CD14-positive monocyte (primary cell): ENCODE measurements at places on chromosomes 2 and 18.

GRCh38 chr2:158835431-158835830 lies 40.3 kb downstream of the DAPL1 start:
- no peak for DNase-seq

DNA sequence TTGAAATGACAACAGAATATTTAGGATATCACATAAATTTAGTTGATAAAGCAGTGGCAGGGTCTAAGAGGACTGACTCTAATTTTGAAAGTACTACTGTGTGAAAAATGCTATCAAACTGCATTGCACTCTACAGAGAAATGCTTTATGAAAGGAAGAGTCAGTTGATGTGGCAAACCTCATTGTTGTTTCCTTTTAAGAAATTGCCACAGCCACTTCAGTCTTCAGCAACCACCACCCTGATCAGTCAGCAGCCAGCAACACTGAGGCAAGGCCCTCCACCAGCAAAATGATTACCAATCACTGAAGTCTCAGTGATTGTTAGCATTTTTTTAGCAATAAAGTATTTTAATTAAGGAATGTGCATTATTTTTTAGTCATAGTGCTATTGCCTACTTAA lies 488.7 kb upstream of the SLC39A10 start:
- no peak for DNase-seq

- no peak for DNase-seq
Measured at GRCh38 chr18:48788373-48788772, 162.4 kb downstream of the SMAD7 start.

DNA sequence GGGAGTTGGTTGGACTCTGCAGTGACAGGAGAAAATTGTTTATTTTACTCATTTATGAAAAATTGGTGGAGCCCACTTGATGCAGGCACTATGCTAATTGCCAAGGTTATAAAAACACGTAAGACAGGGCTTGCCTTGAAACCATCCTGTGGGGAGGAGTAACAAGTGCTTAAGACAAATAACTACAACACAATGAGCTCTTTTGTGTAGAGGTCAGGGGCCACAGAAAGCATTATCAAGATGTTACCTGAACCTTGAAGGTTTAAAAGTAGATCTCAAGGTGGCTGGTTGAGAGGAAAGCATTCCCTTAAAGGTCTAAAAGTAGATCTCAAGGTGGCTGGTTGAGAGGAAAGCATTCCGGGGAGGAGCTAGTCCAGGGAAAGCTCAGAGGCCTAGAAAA lies 381.8 kb upstream of the POU3F3 start:
- DNase-seq = no peak

DNA sequence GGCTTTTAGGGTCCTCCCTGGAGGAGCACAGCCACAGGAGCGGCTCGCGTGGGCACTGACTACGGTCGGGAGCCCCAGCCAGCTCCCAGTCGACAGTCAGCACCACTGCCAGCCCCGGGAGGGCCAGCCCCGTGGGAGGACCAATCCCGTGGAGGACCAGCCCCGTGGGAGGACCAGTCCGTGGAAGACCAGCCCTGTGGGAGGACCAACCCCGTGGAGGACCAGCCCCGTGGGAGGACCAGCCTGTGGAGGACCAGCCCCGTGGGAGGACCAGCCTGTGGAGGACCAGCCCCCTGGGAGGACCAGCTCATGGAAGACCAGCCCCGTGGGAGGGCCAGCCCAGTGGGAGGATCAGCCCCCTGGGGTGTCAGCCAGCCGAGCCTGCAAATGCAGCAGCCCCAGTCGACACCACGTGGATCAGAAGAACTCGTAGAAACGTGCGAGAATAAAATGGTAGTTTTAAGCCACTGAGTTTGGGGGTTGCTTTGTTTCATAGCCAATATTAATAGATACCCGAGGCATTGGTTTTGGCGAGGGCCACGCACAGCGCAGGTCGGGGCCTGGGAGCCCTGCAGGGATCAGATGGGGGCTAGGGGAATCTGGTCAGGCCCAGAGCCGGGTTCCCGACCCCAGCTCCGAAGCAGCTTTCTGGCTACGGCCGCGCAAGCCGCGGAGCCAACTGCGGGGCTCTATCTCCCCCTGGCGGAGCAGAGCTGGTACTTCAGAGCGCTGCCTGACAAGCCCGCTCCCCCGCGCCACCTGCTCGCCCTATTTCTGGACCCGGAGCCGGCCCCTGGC lies 73.0 kb downstream of the TEX51 start:
- DNase-seq = peak; percentile 64

DNA sequence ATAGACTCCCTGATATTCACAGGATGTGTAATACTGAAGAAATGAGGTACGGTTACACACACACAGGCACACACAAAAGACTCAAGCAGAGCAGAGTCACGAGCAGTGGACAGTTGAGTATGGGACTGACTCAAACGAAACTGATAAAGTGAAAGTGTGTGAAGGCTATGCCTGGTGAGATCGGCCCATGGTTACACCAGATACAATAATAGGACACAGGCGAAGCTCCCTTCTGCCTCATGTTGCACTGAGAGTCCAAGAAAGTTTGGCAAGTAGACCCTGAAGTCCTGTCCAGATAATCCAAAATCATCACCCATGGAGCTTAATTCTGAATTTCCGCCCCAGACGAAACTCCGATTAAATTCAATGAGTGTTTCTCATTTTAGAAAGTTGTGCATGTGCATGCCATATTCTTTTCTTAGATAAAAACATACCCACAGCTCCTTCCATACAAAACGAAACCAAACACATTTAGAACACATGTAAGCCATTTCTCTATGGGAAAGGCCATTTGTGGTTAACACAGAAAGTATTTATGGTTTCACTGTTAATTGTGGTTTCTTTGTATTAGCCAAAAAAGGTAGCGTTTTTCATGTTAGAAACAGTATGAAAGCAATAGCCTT lies 567.6 kb downstream of the PLCL1 start:
- no peak for DNase-seq

GRCh38 chr2:30239308-30239985 lies 8.1 kb downstream of the LBH start:
- peak; percentile 72 for DNase-seq

GRCh38 chr18:69215161-69215560 lies 185.5 kb upstream of the DOK6 start:
- no peak for DNase-seq

DNA sequence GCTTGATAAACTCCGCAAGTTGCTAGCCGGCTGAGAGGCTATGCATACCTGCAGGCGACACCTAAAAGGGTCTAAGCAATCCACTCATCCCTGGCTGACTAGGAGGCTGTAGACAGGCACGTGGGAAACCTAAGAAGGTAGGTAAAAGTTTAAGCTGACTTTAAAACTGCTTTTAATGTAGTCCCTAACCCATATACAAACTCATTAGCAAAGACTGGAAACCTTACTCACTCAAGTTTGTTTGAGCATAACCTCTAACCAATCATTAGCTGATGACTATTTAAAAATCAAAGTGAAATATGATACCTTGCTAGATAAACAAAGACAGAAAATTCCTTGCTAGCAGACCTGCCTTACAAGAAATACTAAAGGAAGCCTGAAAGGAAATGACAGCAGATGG lies 106.4 kb downstream of the EXOC6B start:
- no peak for DNase-seq

DNA sequence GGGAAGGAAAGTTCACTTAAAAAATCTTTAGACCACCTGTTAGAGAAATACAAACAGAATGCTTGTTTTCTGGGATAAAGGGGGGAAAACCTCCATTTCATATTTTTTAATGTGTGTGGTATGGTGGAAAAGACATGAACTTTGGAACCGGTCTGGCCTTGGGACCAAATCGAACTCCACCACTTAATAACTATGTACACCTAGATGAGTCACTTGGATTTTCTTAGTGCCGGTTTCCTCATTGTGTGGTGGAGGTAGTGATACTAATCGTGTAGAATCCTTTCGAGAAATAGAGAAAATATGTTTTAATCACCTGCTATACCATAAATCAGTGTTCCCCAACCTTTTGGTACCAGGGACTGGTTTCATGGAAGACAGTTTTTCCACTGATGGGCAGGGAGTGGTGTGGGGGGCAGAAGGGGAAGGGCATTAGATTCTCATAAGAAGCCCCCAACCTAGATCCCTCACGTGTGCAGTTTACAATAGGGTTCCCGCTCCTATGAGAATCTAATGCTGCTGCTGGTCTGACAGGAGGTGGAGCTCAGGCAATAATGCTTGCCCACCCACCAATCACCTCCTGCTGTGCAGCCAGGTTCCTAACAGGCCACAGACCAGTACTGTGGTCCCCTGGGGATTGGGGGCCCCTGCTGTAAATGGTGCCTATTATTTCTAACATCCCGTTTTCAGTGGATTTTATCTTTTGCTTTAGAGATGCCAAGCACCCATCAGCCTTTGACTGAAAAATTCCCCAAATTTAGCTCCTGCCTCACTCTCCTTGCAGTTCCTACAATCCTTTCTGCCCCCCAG lies 308.8 kb downstream of the PRKCE start:
- DNase-seq = no peak

DNA sequence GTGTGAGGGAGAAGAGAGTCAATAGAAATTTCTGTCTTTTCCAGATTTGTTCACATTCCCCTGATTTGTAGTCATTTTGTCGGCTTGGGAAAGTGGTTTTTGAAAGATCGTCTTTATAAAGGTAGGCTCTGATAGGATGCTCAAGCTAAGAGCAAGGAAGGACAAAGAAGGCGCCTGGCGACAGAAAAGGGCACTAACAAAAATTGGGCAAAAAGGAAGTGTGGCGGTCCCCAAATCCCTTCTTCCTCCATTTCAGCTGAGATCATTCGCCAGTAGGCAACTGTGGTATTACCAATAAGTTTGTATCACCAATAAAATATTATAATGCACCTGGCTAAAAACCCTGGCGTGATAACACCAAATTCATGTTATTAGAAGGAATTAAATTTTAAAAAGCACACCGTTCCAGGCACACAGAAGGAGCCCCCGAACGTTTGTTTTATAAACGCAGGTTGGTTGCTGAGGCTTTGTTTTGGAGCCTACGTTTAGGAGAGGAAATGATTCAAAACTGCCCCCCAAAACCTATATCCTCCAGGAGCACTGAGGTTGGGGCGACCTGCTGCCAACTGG lies 756 bp upstream of the PTPN4 start:
- DNase-seq = peak; percentile 13

DNA sequence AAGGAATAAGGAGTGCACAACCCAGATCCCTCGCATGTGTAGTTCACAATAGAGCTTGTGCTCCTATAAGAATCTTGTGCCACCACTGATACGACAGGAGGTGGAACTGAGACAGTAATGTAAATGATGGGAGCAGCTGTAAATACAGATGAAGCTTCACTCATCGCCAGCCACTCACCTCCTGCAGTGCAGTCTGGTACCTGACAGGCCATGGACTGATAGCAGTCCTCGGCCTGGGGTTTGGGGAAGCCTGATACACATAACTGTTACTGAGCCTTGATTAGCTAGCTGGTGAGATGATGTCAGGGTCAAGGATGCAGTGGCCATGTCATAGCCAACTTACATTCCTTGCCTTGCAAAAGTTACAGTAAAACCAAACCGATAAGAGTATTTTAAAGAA lies 376.6 kb downstream of the NBAS start:
- DNase-seq = no peak

DNA sequence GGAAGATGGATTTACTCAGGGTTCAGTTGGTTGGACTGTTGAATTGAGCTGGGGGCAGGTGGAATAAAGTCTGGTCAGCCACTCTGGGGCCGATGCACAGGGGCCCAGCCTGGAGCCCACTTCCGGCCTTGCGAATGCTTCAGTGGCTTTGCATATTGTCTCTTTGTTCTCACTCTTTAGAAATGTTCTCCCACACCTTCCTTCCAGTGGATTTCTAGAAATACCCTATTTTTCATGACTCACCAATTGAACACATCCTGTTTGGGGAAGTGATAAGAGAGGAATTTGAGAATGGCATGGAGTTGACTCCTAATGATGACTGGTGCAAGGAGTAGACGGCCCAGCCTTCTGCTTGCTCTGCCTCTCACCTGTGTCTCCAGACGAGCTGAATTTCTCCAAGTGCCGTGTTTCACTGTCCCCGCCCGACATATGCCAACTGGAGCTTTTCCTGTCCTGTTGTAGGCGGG lies 28.1 kb downstream of the ASAP2 start:
- DNase-seq = peak; percentile 46

DNA sequence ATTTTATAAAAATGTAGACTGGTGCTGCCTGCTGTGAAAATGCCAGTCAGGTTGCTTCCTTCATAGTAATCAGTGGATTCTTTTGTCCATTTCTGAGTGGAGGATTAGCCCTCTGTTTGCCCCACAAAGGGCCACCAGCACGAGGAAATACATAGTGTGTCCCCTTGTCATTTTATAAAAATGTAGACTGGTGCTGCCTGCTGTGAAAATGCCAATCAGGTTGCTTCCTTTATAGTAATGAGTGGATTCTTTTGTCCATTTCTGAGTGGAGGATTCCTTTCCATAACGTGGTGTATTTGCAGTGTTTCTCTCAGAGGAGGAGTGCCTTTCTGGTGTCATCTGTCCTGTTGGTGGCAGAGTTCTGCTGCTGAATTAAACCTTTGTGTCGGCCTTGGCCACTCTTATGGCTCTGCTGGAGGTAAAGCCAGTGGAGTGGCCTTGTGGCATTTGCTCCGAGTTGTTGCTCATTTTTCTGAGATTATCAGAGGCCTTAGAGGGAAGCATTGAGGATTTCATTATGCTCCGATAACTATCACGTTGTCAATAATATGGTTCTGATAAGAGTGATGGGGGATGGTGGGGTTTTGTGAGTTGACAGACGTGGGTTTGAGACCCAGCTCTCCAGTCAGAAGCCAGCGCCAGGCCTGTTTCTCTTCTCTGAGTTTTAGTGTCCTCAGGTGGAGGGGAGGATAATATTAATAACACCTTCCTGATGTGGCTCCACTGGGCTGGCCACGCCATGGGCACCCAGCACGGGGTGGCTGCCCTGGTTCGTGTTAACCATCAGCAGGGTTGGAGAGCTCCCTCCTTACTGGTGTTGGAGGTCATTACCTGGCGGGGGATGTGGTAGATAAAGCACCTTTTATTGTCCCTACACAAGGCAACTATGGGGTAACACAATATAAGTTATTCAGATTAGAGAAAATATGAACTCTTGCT lies 96.6 kb downstream of the NEDD4L start:
- no peak for DNase-seq

DNA sequence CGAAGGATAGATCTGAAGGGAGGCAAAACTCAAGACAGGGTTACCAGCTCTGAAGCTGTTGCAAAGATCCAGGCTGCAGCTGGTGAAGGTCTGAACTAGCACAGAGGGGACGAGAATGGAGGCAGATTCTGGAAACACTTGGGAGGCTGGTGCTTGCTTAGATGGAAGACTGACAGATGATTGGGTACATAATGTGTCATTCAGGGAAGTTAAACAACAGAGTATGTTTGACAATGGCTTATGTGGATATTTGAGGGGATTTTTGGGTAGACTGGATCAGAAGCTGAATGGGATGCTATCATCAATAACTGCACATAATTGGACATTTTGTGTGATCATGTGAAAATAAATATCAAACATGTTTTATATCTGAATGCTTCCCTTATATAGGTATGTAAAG lies 2.3 kb upstream of the ZNF396 start:
- no peak for DNase-seq
